Umbilical cord (tissue), 2 donors: ENCODE measurements at places on chromosomes 6 and 20. TPM values are rescaled to one million over a fixed set of nuclear protein-coding genes. Genes with fewer than 3 reads are reported as not detected.

LGSN gene
- total RNA-seq = 4.1 TPM

MATN4 gene
- total RNA-seq = not detected

GGTLC1 gene
- not detected for total RNA-seq

CRISP3 gene
- 10.8 TPM for total RNA-seq

CYP24A1 gene
- total RNA-seq = 1.2 TPM

RNF182 gene
- total RNA-seq = 3.6 TPM

ADGRF1 gene
- total RNA-seq = 4.6 TPM

TRIM40 gene
- 0.48 TPM for total RNA-seq

IRF4 gene
- total RNA-seq = 0.24 TPM

HLA-DQB2 gene
- 0.96 TPM for total RNA-seq

HTR1E gene
- 1.9 TPM for total RNA-seq

HLA-E gene
- 186 TPM for total RNA-seq

ZNF165 gene
- total RNA-seq = 0.96 TPM

MEP1A gene
- total RNA-seq = 2.2 TPM
